ENCODE measurements at places on chromosomes 11 and 22.

DNA sequence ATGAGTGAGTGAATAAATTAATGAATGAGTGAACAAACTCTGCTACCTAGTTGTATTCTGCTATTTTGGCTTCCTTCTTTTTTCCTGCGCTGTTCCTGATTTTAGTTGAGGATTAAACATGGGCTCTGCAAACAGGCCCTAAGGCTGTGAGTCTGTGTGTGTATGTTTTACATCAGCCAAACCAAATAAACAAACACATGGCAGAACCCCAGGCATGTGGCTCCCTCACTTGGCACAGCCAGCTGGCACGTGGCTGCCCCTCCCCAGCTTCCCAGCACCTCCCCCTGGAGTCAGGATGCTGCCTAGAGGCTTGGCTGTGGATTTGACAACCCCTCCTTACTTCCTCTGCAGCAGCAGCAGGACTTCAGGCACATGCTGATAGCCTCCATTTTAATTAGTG, 593.2 kb downstream of the INSC start:
- DNase-seq = no peak

- DNase-seq = no peak
These were observed 182.0 kb downstream of the CHST1 start for GRCh38 chr11:45483416-45483815.

DNA sequence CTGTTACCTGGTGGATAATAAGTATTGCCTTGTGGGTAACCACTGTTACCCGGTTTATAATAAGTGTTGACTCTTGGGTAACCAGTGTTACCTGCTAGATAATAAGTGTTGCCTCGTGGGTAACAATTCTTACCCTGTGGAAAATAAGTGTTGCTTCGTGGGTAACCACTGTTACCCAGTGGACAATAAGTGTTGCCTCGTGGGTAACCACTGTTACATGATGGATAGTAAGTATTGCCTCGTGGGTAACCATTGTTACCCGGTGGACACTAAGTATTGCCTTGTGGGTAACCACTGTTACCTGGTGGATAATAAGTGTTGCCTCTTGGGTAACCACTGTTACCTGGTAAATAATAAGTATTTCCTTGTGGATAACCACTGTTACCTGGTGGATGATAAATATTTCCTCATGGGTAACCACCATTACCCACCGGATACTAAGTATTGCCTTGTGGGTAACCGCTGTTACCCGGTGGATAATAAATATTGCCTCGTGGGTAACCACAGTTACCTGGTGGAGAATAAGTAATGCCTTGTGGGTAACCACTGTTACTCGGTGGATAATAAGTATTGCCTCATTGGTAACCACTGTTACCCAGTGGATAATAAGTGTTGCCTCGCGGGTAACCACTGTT, 8.7 kb upstream of the NXPE4 start:
- no peak for DNase-seq

- no peak for DNase-seq
These were observed 709 bp upstream of the ST3GAL4 start for GRCh38 chr11:126354631-126355323.

GRCh38 chr11:125429174-125429707, 66.8 kb downstream of the FEZ1 start:
- peak; percentile 36 for DNase-seq

- peak; percentile 7 for DNase-seq
These were observed 40.9 kb downstream of the SERPINH1 start for GRCh38 chr11:75602951-75603350.

DNA sequence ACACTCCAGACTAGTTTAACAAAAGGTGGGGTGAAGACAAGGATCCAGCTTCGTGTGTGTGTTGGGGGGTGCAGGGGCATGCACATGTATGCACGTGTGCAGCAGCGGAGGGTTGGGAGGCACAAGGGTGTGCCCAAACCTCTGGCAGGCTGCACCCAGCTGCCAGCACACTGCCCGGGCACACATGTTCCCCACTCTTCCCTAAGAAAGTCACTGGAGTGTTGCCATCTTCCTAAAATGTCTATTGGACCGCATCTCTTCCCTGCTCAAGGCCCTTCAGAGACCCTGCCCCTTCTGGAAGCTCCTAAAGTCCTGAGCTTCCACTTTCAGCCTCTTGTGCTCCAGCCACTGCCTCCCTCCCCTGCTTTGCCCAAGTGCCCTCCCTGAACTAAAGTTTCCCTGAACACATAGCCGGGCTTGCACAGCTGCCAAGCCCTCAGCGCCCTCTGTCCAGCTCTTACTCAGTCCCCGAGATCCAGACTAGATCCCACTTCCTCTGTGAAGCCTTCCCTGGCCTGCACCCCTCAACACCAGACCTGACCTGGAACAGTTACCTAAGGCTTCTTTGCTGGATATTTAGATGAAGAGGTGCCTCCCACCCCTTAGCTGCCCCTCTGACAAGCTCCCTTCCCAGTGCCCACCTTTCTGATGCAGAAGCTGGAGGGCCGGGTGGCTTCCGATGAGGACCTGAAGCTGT, 6.0 kb downstream of the CFL1 start:
- no peak for DNase-seq

DNA sequence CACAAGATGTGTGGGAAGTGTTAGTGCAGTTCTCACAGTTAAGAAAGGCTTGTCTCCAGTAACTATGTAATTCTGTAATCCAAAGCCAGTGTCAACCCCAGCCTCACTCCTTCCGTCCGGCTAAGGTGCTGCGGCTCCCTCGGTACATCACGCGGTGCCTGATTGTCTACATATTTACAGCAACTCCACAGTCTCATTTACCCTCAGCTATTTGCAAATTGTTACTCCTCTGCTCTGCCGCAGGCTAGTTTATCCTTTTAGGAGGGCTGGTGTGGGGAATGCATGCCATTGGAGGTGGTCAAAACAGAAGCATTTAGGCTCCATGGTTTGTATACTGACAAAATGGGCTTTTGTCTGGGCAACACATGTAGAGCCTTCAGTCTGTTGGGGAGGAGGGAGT, 358.3 kb downstream of the METTL15 start:
- no peak for DNase-seq

- DNase-seq = no peak
These were observed 7.3 kb upstream of the SLC22A9 start for GRCh38 chr11:63362196-63362793.

DNA sequence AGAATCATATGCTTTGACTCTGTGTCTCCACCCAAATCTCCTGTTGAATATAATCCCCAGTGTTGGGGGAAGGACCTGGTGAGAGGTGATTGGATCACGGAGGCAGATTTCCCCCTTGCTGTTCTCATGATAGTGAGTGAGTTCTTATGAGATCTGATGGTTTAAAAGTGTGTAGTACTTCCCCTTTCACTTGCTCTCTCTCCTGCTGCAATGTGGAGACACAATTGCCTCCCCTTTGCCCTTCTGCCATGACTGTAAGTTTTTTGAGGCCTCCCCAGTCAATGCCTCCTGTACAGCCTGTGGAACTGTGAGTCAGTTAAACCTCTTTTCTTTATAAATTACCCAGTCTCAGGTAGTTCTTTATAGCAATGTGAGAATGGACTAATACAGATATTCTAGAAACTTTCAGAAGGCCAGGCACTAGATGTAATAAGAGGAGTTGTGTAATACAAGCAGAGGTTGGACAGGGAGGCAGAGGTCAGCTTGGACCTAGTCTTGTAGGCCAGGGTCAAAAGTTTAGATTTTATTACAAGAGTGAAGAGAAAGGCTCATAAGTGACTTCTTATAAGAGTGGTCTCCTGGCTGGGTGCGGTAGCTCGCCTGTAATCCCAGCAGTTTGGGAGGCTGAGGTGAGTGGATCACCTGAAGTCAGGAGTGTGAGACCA, 9.3 kb upstream of the SERPING1 start:
- DNase-seq = no peak

DNA sequence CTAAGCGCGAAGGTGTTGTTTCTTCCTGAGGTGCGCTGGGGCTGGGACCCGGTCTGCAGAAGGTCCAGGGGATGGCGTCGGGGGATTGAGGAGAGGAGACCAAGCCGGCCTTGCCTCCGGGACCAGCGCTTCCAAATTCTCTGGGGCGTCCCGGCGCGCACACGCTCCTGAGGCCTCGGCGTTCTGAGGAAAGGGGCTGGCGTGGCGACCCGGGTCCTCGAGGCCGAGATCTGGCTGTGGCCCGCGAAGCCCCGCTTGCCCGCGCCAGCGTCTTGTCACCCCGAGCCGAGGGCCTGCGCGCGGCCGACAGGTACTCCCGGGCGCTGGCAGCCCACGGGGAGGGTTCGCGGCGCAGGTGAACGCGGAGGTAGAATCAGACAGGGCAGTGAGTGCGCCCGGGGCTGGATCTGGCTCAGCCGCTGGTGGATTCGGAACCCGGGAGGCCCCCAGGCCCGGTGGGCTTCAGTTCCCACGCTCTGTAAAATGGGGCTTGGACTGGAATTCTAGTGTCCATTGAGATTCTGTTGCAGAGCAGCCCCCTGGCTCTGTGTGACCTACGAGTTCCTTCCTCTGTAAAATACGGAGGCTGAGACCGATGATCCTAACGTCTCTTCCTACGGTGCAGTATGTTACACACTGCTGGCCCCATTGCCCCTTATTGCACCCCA, 14.7 kb downstream of the SSH3 start:
- no peak for DNase-seq

DNA sequence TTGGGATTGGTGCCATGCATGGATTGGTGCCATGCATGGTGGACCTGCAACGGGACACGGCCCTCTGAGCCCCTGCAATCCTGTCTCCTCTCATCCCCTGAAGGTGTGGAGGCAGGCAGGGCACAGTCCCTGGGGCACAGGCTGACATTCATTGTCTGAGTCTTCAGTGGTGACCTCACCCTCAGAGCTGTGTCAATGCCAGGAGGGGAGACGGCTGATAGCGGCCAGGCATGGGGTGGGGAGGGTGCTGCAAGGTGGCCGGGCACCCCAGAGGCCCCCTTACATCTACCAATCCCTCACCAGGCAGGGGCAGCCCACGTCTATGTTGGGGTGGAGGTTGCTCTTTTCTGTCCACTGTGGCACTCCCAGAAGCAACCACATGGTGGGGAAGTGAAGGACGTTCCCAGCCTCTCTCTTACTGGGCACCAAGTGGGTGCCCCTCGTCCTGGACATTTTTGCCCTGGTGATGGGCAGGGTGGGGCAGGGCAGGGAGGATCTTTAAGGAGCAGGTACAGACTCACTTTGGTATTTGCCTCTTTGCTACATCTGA, 47.6 kb downstream of the NECTIN1 start:
- no peak for DNase-seq

GRCh38 chr11:106384429-106384828, 307.0 kb downstream of the AASDHPPT start:
- DNase-seq = no peak

GRCh38 chr11:72534371-72535193, 100.3 kb upstream of the CLPB start:
- DNase-seq = no peak

DNA sequence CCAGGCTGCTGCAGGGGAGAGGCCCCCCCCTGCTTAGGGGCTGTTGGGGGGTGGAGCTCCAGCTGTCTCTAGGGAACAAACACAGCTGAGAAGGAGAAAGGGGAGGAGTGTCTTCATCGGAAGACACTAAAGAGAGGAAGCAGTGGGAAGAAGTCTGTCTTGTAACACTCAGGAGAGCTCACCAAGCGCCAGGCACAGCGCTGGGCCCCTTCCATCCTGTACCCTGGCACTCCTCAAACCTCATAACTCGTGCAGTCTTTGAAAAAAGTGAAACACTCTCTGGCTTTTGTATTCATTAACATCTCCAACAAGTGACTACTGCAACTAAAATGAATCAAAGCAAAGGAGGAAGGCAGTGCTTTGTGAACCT, 67.4 kb upstream of the PRDM11 start:
- DNase-seq = no peak
